ENCODE measurements at places on chromosomes 5 and 9.

GRCh38 chr5:1736889-1737711 lies 62.5 kb downstream of the MRPL36 start:
- DNase-seq, result no peak

- no peak for DNase-seq
Measured at GRCh38 chr5:95406426-95407090, 15.4 kb downstream of the FAM81B start.

GRCh38 chr5:91556-92263 lies at the start of gene PLEKHG4B:
Gene PLEKHG4B (plus strand): TSS chr5:92168. CDS start chr5:92232, 64 bp downstream.
- DNase-seq, result no peak

DNA sequence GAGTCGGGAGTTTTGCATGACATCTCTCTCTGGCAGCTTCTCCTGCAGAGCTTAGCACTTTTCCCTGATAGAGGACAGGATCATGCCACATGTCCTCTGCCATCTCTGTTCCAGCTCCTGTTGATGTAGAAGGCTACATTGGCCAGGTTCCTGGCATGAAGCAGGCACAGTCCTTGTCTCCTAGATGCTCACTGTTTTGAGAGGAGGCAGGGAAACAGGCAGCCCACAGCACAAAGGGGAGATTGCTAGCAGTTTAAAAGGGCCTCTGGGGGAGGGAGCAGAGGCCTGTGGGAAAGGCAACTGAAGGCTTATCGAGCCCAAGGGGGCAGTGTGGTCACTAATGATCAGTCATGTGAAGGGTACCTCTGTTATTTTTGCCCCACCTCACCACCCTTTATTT lies 10.7 kb downstream of the ARHGAP26 start:
- no peak for DNase-seq

- DNase-seq, result no peak
Measured at GRCh38 chr5:36238502-36239295, 3.0 kb downstream of the NADK2 start.

- DNase-seq, result no peak
Measured at GRCh38 chr9:99143655-99144054, 38.7 kb downstream of the TGFBR1 start.

DNA sequence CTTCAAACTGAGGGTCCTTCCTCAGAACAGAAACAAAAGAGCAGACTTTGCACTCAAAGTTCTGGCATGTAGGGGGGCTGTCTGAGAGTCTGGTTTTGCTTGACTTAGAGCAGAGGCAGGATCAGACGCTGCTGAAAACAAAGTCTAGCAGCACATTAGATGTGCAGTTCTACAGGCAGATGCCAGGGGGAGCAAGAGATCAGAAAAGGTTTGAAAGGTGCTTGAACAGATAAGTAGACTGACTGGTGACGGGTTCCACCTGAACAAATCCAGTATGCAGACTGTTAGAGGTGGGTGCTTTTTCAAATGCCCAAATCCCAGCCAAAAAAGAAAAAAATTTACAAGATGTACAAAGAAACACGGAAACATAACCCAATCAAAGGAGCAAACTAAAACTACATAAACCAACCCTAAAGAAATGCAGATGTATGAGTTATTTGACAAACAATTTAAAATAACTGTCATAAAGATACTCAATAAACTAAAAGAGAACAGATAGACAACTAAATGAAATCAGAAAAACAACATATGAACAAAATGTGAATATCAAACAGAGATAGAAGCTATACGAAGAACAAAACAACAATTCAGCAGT lies 194.7 kb upstream of the FREM1 start:
- no peak for DNase-seq

GRCh38 chr5:59768152-59769040 lies 125.1 kb downstream of the PDE4D start:
- no peak for DNase-seq

- no peak for DNase-seq
Measured at GRCh38 chr9:14349447-14350348, 35.8 kb upstream of the NFIB start.

- DNase-seq, result no peak
Measured at GRCh38 chr5:113256671-113257452, 177.9 kb downstream of the TSSK1B start.

DNA sequence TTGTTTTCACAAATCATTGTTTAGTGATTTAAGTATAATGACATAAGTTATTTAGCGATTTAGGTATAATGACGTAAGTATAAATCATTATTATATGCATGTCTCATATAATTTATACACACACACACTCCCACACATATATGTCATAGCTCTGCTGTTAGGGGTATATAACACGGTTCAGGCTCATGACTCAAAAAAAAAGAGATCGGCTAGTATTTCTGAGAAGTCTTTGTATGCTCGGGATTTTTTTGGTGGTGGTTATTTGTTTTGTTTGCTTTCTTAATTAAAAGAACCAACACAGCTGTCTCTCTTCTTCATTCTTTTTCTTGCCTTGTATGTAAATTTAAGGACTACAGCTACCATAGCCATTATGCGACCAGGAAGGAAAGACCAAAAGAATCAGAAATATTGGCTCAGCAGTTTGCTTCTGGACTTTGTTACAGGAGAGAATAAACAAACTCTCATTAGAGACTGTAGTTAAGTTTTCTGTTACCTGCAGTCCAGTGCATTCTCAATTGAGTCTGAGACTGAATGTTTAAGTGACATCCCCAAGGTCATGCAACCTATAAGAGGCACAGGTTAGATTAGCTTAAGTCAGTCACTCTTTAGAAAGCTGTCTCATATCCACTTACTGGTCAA lies 83.2 kb upstream of the NREP start:
- DNase-seq, result no peak

GRCh38 chr5:99320436-99320835 lies 391.6 kb upstream of the CHD1 start:
- DNase-seq, result no peak

- DNase-seq, result no peak
Measured at GRCh38 chr5:139141446-139142204, 56.5 kb downstream of the SIL1 start.

DNA sequence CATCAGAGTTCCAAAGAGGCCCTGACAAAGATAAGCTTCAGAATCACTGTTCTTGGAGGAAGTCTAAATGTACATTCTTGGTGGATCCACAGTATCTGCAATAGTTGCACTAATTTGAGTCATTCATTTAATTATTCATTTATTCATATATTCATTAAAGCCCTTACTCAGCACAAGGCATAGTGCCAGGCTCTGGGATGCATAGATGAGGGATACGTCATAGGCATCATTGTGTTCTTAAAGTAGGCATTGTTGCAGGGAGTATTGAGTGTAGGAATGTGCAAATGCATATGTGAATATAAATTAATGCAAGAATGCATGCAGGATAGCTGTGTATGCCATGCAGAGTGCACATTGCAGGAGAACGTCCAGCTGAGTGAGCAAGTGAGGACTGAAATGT lies 100.7 kb downstream of the DRD1 start:
- no peak for DNase-seq

- no peak for DNase-seq
Measured at GRCh38 chr9:130665029-130665430, 636 bp downstream of the PRDM12 start.
